Kidney glomerular epithelial cell (primary cell): ENCODE measurements at places on chromosomes 2 and 18.

- DNase-seq, result no peak
Observed at GRCh38 chr2:188975497-188976102, 1.4 kb downstream of the COL3A1 start.

DNA sequence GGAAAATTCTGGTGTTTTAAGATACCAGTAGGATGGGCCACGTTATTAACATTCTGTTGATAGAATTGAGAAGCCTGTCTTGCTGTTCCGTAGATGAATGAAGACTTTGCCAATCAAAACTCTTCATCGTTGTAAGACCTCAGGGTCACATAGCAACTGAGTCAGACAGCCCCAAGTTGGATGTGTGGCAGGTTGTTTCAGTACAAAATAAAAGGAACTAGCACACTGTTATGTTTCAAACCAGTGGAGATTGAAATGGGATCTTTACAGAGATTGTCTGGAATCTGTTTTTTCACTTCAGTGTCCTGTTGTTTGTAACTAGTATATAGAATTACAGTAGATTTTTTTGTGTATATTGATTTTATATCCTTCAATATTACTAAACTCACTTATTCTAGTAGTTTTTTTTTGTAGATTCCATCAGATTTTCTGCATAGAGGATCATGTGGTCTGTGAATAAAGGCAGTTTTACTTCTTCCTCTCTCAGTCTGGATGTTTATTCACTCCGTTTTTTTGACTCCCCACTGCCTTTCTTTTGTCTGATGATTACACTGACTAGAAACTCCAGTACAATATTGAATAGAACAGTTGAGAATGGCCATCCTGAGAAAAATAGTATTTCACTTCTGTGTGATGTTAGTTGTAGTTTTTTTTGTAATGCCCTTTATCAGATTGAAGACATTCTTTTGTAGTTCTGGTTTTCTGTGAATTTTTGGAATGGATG lies 22.7 kb downstream of the EPC2 start:
- no peak for DNase-seq

DNA sequence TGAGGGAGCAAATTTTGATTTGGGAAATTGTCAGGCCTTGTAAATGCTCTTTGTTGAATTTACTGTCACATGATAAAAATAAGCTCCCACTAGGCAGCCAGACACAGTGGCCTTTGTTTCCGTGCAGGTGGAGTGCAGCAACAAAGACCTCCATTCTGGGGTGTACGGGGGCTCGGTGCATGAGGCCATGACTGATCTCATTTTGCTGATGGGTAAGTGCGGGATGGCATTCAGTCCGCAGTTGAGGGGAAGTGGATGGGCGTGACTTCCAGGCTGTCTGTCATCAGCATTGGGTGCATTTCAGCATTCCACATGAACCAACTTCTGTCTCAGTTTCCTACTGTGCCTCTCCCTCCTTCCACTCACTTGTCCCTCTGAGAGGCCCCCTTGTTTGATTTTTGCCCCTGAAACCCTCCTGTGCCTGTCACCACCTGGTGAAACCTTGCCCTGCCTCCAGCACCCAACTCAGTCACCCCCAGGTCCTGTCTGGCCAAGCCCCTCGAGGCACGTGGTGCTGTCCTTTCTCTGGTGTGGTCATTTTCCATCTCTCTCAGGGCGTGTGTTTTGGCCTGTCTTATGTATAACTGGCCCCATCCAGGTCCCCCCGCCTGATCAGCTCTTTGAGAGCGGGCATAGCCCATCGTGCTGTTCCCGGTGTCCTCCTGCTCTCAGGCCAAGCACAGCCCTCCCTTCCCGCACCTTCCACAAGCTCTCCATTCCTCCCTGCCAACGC lies 16.3 kb downstream of the CNDP2 start:
- DNase-seq, result no peak

DNA sequence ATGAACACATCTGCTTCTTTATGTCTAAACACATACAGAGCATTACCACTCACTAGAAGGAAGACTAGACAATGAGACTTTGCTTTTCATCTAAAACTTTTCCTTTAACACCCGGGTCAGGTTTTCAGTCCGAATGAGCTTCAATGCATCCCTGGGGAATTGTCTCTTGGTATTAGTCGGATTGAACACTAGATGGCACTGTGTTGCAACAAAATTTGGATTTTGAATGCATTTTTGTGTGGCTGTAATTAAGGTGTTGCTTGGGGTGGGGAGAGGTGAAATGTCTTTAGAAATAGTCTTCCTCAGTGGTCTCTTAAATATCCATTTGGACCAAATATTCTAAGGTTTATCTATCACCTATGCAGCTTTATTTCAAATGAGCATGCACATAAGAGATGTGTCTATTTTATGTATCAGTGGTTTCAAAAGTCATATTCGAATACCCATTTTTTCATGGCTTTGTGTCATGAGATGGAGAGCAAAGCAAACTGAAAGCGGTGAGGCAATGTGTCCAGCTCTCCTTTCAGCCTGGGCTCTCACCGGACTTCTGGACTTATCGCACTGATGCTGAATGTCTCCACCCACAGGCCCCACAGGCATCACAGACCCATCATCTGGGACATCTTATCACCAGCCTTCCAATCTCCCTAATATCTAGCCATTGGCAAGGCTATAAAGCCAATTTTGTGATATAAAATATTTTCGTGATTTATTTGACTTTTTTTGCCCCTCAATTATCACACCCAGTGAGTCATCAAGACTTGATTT lies 510.3 kb downstream of the RNF144A start:
- peak; percentile 68 for DNase-seq

DNA sequence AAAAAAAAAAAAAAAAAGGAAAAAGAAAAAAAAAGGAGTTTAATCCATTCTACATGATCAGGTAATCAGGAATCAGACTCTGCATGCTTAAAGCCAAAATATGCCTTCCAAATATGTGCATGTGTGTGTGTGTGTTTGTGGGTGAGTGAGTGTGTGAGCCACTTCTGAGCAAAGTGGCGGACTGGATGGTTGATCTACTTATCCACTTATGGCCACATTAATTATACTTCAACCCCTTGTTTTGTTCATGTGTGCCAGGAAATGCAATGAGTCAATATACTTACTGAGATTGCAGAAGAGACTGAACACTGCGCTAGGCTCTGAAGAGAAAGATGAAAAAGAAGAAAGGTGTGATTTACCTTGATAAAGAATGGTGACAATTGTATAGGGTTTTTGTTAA lies 586.5 kb upstream of the NXPH2 start:
- DNase-seq, result no peak

DNA sequence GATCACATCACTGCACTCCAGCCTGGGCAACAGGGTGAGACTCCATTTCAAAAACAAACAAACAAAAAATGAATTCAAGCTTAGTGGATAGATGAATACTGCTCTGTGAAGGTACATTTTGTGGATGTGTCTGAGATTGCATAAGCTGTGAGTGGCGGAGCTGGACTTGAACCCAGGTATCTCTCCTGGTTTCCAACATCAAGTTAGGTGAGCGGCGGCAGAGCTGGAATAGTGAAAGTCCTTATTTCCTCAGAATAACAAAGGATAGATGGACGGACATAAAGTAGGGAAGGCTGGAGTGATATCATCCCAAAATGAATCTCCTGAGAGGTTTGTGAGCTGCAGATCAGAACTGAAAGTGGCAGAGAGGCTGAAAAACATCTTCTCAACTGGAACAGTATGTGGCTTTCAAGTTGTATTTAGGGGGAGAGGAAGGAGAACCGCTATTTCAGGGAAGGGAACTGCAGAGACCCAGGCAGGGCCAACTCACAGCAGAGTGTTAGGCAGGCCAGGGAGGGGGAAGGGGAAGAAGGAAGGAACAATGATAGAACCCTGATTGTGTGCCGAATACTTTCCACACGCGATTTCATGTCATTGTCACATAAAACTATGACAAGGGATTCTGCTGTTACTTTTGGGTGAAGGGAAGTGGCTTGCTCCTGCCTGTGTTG lies 106.2 kb downstream of the LPIN1 start:
- DNase-seq, result no peak

- DNase-seq, result no peak
Observed at GRCh38 chr2:107218208-107218607, 332.2 kb upstream of the ST6GAL2 start.

- DNase-seq, result no peak
Observed at GRCh38 chr2:231985823-231986261, 24.3 kb downstream of the DIS3L2 start.
